ENCODE measurements at places on chromosomes 3 and 15.
A peak's percentile ranks its signal among the peaks of the same experiment; 100 is the strongest.

DNA sequence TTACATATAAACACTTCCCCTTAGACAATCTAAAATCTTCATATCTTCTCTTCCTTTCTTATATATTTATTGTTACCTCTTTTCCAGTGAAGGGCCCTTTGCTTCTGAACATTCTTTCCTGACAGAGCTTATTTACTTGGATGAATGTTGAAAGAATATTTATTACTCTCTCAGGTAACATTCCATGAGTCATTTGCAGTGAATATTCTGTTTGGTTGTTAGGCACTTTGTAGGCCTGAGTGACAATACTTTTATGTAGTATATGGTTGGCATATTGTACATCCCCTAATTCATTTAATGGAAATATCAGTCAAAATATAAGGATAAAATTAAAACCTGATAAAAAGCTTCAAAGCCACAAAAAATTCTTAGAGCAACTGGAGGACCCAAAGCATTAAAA is 260.9 kb upstream of the KCNMB2 start:
- DNase-seq: no peak

DNA sequence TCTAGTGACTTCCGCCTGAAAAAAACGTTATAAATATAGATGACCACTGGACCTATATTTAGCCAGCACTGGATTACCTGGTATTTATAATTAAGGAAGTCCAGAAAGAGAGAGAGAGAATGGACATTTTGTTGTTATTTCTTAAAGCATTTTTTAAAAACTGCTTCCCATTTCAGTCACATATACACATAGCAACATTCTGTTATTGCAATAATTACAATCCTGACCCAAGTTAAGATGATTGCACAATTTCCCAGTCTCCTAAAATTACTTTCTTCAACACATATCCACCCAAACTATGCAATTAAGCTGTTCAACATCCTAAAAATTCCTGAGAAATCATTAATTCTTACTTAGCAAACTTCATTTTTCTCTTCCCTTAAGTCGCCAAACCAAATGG is 37.7 kb downstream of the PCSK6 start:
- DNase-seq: peak; percentile 23

- peak; percentile 94 for DNase-seq
Observed at GRCh38 chr15:77633134-77633912, 611 bp upstream of the LINGO1 start.

DNA sequence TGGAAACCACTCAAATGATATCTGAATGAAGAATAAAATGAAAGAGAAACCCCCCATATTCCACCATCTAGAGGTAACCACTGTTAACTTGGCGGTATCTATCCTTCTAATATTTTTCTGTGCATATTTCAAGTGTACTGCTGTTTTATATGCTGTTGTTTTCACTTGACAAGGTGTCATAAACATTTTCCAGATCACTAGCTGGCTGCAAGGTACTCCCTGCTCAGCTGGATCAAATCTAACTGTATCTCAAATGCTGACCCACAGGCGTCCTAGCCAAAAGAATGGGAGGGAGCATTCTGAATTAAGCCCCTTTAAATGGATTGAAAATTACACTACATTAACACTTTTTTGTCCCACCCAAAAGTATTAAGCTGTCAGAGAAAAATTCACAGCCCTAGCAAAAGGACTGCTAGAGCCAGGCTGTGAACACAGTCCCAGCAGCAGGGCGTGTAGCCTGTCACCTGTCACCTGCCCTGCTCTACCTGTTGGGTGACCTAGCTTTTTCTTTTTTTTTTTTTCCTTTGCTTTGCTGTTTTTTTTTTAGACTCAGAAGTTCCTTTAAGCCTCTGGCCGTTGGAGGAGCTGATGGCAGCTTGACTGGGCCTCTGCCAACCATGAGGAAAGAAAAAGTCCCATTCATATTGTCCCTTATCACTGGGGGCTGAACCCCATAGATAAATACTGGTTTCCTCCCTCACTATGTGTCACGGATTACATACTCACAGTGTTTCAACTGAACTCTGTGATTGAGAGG is 93.7 kb upstream of the TSC22D2 start:
- no peak for DNase-seq

GRCh38 chr15:39565851-39566250 is 15.0 kb upstream of the THBS1 start:
- DNase-seq: no peak

GRCh38 chr3:32089476-32089875 is 16.9 kb upstream of the GPD1L start:
- DNase-seq: no peak

DNA sequence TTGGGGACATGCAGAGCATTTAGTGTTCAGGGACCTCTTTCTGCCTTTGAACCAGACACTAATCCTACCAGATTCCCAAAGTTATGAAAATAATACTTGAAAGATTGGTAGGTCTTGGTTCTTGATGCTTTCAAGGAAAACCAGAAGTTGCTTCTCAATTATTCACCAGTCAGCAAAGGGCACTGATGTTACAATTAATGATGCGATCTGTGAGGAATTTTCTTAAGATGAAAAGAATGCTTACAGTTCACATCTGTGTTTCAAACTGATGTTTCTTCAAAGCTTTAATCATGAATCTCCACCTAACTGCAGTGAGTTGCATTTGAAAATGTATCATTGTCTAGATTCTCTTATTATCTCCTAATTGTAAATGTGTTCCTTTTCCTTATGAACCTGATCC is 161.0 kb downstream of the NAALADL2 start:
- DNase-seq: no peak

DNA sequence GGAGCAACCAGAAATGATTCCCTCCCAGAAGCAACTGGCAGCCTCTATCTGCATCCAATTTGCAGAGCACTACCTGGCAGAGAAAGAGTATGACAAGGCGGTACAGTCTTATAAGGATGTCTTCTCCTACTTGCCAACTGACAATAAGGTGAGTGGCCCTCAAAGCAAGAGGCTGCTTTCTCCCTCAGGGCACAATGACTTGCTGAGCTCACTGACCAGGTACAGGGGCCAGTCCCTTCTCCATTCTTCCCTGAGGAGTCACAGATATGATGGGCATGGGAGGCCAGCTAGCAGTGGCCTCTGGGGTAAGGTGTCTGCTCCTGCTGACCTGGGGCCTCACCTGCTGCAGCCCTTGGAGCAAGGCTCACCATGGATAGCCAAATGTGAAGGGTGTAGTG is 20.3 kb downstream of the CSRNP1 start:
- DNase-seq: no peak

DNA sequence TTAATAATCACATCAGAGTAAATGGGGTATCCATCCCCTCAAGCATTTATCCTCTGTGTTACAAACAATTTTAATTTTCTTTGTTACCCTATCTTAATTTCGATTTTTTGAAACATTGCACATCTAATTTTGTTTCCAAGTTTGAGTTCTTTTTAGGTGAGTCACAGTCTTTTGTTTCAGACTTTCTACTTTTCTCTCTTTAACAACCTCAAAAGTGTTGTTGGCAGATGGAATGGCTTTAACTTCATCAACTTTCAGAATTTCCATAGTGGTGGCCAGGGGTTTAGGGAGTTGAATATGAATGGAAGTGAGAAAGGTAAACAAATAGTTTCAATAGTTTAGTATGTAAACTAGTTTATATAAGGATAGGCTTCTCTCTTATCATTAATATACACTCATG is 223.0 kb upstream of the MLF1 start:
- no peak for DNase-seq

- no peak for DNase-seq
Observed at GRCh38 chr3:8741581-8742261, 8.1 kb downstream of the CAV3 start.

DNA sequence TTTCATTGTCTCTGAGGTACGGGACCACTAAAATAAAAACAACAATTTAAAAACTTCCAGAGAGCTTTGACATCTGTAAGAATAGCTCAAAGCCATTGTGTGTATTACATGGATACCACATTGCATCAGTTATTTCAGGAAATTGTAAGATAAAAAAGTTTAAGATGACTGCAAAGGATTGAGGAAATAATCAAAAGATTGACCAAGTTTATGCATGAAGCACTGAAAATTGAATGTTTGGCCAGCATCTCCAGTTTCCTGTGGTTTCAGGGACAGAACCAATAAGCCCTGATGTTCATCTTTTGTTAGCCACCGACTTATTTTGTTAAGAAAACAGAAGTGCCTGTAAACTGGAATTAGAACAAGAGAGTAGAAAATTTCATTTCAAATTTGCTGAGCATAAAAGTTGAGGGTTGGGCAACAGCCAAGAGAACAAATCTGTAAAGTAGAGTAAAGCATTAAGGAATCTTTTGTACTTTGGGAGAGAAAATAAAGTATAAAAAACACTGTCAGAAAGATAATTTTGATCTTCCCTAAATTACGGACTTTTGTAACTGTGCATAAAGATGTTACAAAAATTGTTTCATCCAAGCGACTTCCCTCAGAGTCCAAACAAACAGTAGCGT is 211.5 kb upstream of the P2RY1 start:
- peak; percentile 3 for DNase-seq

- peak; percentile 49 for DNase-seq
Observed at GRCh38 chr3:15427981-15428380, 583 bp downstream of the EAF1 start.

- no peak for DNase-seq
Observed at GRCh38 chr3:184241447-184242296, 7.1 kb downstream of the ALG3 start.

DNA sequence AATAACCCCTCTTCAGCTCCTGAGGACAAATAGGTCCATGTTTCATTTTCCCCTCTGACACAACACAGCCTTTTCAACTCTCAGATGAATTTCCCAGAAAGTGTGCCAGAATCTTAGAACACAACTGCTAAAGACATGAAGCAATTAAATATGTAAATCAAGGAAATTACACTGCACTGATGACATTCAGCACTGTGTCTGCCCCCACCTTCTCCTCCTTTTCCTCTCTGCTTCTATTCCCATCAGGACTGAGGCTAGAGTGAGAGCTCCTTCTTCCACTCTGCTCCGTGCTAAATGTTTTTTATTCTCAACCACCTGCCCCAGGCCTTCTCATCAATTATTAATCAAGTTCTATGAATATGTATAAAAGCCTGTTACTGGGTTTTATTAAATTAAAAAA is 596.1 kb downstream of the TUSC7 start:
- DNase-seq: no peak

DNA sequence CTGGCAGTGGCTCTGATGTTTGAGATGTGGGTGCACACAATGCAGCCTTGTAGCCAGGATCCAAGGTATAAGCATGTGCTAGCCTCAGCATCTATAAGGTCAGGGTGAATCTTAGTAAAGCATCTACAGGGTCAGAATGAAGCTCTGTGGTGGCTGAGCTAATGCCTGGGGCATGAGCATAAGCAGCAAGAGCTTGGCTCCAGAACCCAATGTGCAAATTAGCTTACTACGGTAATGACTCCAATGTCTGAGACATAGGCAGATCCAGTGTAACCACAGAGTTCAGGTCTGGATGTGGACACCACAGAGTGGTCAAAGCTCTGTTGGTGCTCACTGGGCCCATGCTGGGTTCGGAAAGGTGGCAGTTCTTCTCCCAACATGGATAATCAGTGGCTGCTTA is 304.5 kb upstream of the NECTIN3 start:
- DNase-seq: no peak

GRCh38 chr3:169623971-169624370 is 39.5 kb downstream of the MECOM start:
- no peak for DNase-seq

- no peak for DNase-seq
Observed at GRCh38 chr3:184602372-184603150, 41.0 kb downstream of the EPHB3 start.

GRCh38 chr3:169147238-169148008 is 516.1 kb downstream of the MECOM start:
- peak; percentile 40 for DNase-seq
